Panc1 (cell line): ENCODE measurements at places on chromosomes 12 and 14.
A peak's percentile ranks its signal among the peaks of the same experiment; 100 is the strongest.

DNA sequence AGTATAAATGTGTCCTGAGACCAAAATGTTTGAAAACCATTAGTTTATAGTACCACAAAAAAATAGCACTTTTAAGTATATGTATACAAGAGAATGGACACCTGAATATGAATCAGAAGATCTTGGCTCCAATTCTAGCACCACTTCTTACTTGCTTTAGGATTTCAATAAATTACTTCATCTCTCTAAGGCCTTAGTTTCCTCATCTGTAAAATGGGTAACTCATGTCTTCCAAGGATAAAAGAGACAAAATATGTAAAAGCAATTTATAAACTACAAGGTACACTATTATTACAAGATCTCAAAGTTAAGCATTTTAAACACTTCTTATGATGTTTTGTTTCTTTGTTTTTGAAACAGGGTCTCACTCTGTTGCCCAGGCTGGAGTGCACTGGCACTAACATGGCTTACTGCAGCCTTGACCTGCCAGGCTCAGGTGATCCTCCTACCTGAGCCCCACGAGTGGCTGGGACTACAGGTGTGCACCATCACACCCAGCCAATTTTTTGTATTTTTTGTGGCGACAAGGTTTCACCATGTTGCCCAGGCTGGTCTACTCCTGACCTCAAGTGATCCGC, 9.4 kb downstream of the DUSP16 start:
- no peak for DNase-seq

DNA sequence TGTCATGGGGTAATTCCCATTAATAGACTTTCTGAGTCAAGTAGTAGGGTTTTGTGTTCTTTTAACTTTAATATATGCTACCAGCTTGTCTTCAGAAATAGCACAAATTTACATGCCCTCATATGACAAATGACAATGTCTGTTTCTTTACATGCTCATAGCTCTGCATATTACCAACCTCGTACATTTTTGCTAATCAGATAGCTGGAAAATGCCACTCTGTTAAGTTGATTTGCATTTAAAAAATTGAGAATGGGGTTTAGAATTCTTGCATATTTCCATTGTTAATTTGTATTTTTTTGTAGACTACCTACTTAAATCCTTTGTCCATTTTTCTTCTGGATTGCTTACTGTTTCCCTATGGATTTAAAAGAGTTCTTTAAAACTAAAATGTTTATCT, 31.2 kb downstream of the SERPINA1 start:
- DNase-seq, result no peak

GRCh38 chr14:75539162-75539560, 16.9 kb downstream of the BATF start:
- DNase-seq, result no peak

DNA sequence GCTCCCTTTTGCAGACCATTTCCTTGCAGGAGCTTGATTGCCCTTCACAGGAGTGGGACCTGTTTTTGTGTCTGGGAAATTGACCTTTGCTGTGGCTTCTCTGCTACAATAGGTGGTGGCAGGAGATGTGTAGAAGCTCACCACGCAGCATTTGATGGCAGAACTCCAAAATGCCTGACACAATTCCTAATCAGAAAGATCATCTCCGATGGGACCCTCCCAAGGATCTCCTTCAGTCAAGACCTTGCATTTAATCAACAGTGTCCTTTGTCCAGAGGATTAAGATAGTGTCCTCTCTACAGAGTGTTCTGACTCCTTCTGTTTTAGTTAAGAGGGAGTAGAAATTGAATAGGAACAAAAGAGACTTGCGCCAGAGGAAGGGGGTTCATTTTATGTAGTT, 83.6 kb upstream of the DDHD1 start:
- no peak for DNase-seq

DNA sequence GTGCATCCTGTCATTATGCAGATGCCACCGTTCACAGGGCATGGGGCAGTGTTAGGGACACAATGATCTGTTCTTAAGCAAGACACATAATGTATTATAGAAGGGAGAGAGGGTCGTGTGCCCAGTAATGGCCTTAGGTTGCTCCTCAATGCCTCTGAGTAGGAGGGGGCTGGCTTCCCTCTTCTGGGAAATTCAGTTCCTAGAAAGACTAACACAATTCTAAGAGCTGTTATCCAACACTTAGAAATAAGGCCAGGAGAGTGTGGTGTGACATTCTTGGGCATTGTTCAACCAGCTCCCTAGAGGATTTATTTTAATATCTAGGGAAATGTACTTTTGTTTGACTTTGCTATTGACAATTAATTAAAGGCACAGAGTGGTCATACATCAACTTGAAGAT, 118.5 kb downstream of the ADCK1 start:
- DNase-seq, result no peak

- no peak for DNase-seq
Observed at GRCh38 chr14:97802430-97803373, 1005.5 kb downstream of the VRK1 start.

DNA sequence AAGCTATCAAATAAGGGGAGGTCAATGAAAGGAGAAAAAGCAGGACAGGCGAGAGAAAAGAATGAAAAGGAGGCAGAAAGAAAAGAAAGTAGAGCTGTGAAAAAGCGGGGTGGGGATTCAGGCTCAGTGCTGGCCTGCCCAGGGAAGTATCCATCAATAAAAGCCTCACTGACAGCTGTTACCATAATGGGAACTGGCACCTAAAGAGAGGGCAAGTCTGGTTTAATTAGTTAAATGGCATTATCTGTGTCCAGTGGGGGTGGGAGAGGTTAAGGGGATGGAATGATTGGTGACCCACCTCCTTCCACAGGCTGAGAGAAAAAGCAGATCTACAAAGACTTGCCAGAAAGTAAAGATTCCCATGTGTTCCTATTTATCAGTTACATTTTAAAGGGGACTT, 7.4 kb downstream of the SALL2 start:
- DNase-seq, result no peak

- DNase-seq, result no peak
Observed at GRCh38 chr12:109085590-109085989, 7.7 kb downstream of the ALKBH2 start.

DNA sequence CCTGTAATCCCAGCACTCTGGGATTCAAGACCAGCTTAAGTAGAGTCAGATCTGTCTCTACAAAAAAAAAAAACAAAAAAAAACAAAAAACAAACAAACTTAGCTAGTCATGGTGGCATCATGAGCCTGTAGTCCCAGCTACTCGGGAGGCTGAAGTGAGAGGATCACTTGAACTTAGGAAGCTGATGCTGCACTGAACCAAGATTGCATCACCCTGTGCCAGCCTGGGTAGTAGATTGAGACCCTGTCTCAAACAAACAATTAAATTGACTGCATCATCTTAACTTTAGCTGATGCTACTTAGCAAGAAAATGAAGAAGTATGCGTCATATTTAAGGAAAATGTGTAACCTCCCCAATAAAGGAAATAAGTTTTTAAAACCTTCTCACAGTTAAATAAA, 136.6 kb upstream of the ATXN7L3B start:
- DNase-seq, result no peak

DNA sequence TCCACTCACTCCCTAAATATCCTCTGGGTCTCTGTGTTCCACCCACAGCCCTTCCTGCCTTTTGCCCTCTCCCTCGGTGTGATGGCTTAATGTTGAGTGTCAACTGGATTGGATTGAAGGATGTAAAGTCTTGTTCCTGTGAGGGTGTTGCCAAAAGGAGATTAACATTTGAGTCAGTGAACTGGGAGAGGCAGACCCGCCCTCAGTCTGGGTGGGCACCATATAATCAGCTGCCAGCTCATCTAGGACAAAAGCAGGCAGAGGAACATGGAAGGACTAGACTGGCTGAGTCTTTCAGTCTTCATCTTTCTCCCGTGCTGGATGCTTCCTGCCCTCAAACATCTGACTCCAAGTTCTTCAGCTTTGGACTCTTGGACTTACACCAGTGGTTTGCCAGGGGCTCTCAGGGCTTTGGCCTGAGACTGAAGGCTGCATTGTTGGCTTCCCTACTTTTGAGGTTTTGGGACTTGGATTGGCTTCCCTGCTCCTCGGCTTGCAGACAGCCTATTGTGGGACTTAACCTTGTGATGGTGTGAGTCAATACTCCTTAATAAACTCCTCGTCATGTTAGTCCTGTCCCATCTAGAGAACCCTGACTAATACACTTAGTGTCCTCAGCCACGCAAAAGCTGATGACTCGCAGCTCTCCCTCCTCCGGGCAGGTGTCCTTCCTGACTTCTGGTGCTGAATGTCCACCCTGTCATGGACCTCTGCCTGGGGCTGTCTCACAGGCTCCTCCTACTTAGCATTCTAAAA, 5.9 kb downstream of the DGLUCY start:
- DNase-seq, result peak; percentile 32

DNA sequence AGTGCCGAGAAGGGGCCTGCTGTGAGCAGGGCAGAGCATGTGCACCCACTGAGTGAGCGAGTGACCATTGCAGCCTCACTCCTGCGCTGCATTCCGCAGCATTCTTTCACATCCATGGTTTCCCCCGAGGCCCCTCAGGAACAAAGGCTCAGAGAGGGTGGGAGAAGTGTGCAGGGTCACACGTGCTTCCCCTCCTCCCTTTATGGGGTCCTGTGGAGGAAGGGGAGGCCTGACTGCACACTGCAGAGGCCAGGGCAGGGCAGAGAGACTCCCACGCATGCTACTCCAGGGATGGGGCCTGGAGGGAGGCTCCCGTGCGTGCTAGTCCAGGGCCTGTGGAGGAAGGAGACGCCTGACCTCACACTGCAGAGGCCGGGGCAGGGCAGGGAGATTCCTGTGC, 63.2 kb downstream of the DIO3 start:
- DNase-seq, result no peak

DNA sequence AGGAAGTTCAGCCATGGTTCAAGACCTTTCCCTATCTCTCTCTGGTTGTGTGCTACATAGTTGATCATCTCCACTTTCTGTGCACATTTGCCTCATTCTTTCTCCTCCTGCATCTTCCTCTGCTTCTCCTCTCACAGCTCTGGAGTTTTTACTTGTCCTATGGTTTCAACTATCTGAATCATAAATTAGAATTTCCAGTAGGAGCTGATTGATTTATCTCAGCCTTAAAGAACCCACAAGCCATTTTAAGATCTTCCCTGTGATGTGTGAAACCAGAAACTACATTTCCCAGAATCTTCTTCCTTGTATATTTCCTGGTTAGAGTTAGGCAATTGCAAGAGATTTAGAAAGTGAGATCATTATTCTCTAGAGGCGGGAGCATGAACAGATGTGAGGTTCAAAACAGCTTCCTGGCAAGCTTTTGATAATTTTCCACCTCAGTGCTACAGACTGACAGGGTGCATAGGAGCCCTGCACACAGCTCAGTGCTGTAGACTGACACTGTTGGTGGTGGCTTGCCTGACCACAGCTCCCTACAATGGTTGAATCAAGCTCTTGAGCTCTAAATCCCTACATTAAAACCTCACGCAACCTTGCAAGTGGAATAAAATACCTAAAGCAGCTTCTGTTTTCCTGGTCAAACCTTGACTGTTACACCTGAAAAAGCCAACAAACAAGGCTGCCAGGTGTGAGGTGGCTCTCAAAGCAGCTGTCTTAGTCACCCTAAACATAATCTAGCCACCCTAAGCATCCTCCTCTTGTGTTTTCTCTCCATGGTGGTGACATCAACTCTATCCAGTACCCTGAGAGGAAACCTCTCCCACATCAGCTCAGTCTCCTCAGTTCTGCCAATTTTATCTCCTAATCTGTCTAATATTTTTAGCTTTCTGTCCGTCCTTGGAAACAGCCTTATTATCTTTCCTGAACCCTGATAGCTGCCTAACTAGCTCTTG, 21.5 kb upstream of the IFNG start:
- DNase-seq, result no peak

- DNase-seq, result no peak
Observed at GRCh38 chr12:89920866-89921265, 212.2 kb upstream of the ATP2B1 start.

DNA sequence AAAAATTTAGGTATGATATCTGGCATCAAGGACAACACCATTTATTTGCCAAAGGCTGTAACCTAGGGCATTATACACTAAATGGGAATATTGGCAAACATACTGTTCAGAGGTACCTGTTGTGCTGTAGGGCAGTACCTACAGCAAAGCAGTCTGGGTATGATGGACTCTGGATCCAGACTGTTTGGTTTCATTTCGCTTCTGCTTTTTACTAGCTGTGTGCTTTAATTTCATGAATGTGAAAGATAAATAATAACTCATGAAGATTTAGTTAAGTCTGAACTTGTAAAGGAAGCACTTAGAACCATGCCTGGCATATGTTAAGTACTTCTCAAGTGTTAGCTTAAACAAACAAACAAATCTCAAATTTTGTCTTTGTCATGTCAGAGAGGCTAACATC, 17.7 kb upstream of the SLC38A2 start:
- DNase-seq, result no peak

GRCh38 chr12:101698800-101699347, 1.4 kb downstream of the CHPT1 start:
- no peak for DNase-seq

- no peak for DNase-seq
Observed at GRCh38 chr14:96119947-96120346, 80.8 kb downstream of the C14orf132 start.

DNA sequence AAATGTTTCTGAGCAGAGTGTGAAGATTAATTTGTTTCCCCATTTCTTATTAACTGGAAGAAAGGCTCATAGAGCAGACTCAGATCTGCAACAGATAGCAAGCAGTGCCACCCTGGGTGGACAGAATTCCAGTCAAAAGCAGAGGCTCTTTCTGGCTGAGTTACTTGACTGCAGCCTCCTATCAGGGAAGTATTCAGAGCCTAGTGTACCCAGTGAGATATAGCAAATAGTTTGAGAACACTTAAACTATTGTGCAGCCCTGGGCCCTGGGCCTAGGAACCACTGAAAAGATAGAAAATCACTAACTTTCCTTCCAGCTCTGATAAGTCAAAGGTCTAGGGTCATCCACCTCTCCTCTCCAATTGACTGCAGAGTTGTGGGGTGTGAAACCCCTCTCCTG, 11.2 kb upstream of the AQP2 start:
- DNase-seq, result no peak

DNA sequence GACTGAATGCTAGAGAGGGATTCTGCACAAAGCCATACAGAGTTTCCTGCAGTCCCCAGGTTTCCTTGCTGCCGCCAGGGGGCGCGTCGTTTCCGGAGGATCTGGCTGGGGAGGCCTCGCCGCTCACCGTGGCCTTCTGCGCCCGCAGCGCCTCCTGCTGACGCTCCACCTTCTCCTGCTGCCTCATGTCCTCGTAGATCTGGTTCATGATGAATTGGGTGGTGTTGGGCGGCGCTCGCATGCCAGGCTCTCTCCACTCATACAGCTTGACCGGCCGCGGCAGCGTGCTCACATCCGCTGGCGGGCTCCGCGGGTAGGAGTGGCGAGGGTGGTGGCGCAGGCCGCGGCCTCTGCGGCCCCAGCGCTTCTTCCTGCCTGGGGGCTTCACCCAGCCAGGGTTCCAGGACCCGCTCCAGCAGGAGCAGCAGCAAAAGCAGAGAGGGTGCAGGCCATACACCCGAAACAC, 987 bp downstream of the CCER1 start:
- no peak for DNase-seq
